ENCODE measurements at places on chromosomes 7 and 10.

- DNase-seq: no peak
Observed at GRCh38 chr7:117211614-117212013, 111.2 kb downstream of the WNT2 start.

DNA sequence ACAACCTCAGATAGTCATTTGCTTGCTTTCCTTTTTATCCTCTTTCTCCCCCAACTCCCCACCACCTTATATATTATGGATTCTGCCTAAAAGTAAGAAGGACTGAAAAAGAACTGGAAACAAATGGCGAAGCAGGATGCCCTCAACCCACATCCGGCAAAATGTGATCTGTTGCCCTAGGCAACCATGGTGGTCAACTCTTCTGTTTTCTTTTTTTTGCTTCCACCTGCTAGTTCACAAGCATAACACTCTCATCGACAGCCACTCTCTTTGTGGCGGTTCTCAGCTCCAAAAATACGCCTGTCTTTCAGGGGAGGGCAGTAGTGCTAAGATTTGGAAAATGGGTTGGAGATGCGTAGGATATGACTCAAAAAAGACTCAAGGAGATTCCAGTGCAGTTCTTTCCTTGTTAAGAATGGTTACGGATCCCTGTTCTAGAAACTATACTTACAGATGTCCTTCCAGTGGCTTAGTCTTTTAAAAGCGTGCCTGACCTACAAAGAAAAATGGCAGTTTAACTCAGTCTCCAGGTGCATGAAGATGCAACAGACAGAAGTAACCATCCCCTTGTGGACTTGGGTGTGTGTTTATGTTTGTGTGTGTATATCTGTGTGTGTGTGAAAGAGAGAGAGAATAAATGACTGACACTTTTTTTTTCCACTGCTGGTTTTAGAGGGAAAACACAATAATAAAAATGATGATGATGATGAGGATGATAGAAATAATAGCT, 10.7 kb downstream of the APBB1IP start:
- no peak for DNase-seq

DNA sequence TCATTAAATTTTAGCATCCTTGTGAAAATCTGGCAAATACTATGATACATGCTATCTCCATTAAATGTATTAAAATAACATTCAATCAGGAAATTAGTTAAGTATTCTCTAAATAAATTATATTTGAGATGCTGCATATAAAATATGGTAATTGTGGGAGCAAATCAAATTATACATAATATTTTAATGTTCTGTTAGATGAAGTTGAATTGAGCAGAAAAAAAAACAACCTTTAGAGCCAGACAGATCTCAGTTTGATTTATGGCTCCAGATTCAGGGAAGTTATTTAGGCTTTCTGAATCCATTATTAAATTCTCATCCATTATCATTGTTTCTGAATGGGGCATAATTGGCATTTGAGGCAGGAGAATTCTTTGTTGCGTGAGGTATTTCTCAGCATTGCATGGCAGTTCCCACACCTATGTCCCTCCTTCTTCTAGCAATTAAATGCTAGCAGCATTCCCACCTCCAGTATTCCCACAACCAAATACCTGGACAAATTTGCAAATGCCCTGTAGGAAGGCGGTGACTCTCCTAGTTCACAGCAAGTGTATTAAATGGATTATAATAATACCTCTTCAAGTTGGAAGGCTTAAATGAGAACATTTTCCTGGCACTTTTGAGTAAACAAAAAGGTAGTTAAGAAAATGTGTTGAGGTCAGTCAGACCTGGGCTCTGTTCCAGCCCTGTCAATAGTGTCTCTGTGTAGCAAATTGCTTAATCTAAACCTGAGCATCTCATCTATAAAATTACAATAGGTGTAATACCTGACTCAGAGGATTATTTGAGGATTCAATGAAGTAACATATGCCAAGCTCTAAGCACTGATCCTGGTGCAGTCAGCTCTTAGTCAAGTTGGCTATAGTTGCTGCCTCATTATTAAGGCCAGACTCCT, 108.9 kb downstream of the RNLS start:
- no peak for DNase-seq

- DNase-seq: peak; percentile 22
Observed at GRCh38 chr7:191981-192649, at the start of gene FAM20C. TSS of gene FAM20C (plus strand) at chr7:192571. CDS start at chr7:193200, 629 bp downstream.

DNA sequence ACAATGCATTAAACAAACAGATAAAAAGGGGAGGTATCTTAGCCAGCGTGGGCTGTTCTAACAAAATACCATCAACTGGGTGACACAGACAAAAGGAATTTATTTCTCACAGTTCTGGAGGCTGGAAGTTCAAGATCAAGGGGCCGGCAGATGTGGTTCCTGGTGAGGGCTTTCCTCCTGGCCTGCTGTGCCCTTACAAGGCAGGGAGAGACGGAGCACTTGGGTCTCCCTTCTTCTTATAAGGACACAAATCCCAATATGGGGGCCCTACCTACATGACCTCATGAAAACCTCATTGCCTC, 281.6 kb upstream of the KLF14 start:
- no peak for DNase-seq

- no peak for DNase-seq
Observed at GRCh38 chr7:6653071-6654003, 16.2 kb downstream of the ZNF316 start.

DNA sequence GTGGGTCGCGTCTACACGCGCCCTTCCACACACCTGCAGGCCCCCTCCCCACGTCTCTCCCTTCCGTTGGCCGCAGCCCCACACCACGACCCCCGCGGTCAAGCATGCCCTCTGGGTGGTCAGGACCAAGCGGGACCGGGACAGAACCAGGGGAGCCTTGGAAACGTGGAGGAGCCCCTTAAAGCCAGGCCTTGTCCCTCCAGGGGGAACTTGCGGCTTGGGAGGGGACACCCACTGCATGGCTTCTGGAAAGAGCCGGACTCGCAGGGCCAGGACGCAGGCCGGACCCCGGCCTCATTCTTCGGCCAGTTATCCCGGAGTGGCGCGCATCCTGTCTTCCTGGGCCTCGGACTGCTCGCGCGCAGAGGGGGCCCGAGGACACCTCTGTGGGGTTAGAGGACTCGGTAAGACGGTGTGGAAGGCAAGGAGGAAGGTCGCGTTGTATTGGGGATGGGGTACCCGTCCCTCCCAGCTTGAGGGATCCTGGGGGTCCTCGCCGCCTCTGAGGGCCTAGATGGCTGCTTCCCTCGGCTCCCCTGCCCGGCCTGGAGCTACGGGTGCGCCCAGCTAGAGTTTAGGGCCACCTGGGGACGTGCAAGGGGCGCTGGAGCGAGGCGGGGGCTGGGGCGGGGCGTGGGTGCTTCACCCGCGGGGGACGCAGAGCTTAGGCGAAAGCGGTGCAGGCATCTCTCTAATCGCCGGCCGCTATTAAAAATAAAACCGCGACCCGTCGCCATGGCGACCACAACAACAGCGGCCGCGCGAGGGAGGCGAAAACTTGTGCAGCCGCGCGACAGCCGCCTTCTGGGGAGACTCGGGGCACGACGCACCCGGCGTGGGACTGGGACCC, 1.8 kb upstream of the PDGFA start:
- DNase-seq: no peak

DNA sequence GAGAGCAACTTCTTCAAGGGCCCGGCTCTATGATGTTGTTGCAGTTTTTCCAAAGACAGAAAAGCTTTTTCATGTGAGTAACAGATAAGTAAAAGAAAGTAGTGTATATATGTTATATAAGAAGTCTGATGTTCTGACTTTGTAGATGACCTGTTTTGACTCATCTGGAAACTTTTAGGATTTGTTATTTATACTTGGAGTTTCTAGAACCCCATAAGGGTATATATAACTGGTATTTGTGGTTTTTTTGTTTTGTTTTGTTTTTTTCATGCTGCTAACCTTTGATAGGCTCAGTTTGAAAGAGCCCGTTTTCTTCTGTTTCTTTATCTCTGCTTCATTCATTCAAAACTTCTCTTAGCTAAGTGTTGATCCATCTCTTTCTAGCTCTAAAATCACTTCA, 7.3 kb downstream of the RPP30 start:
- DNase-seq: no peak

DNA sequence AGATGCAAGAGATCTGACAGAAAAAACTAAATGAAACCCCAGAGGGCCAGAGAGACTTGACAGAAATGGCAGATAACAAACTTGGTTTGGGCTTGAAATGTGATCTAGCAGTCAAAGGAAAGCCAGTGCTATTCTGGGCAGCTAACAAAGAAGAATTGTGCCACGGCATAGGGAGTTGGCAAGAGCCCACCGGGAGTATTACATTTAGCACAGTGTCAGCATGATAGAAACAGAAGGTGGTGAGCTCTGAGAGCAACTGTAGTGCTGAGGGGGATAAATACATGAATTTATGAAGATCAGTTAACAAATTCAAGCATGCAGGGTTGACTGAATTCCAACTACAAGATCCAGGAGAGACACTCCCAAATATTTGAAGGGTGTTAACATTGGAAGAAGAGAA, 91.1 kb downstream of the AHCYL2 start:
- no peak for DNase-seq

- DNase-seq: no peak
Observed at GRCh38 chr7:135682191-135682590, 19.9 kb downstream of the STMP1 start.

GRCh38 chr7:155809332-155809946, 2.8 kb downstream of the SHH start:
- DNase-seq: no peak

DNA sequence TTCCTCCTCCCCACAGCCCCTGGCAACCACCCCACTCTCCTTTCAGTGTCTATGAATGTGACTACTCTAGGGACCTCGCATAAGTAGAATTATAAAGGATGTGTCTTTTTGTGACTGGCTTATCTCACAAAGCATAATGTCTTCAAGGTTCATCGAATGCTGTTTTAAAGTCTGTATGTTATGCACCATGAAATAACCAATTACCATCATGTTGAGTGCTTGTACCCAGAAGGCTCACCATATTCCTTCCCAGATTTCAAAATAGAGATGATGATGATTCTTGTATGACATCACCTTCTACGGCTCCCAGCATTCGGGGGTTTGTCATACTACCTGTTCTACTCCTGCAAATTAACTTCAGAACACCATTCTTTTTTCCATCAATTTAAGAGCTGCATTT, 11.9 kb downstream of the PKD1L1 start:
- no peak for DNase-seq

- DNase-seq: no peak
Observed at GRCh38 chr7:3294432-3295100, 6.5 kb upstream of the SDK1 start.

GRCh38 chr7:28078036-28078901, 102.3 kb downstream of the JAZF1 start:
- DNase-seq: no peak

- no peak for DNase-seq
Observed at GRCh38 chr7:105656922-105657521, 75.7 kb upstream of the EFCAB10 start.

- DNase-seq: no peak
Observed at GRCh38 chr10:52020702-52021101, 293.4 kb upstream of the DKK1 start.

DNA sequence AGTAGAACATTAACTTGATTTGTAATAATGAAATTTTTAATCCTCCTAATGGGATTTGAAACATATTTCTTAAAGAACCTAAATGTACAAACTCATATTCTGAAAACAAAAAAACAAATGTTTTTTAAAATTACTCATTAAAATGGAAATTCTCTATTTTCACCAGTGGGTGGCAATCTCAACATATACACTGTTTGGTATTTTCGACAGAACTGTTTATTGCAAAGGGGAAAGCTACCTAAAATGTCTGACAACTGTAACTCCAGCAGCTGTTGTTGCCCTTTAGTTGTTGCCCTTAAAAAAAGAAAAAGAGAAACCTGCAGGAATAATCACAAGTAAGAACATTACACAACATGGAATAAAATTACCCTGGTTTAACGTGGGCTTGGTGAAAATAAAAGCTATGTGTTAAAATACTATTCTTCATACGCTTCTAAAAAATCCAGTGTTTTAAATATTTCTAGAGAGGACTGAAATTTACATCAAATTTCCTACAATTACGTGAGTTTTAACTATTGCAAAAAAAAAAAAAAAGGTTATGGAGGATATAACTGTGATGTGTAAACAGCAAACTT, 54.5 kb downstream of the COL1A2 start:
- DNase-seq: no peak

DNA sequence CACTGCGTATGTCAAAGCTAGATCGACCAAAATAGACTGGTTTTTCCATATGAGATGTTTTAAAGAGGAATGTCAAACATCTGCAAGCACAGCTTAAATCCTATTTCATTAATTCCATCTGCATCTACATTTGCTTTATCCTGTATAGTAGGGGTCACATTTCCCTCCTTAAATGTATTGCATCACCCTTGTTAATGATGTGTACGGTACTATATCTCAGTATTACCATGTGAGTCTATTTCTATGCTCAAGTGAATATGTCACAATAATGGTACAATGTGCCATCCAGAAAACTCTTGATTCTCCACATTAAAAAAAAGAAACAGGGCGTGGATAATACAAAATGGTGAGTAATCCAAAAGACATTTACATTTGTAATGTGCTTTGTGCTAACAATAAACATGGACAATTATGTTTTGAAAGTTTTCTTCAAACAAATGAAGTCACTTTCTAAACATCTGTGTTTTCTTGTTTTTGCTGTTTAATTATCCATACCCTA, 56.6 kb downstream of the TWIST1 start:
- no peak for DNase-seq

DNA sequence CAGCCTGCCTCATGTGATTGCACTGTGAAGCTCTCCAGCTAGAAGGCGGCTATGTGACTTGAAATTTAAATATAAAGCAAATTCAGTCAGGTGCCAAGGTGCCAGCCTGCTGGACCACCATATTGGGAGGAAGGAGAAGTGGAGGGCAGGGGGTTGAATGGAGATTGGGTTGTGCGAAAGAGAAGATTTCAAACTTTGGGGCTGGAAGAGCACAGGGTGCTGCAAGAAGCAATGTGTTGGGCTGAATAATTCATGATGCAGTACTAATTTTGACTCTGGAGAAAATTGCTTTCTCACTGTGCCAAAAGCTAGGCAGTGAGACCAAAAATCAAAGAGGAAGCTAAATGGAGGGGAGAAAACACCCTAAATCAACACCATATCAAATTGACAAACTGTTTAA, 335.3 kb downstream of the NRG3 start:
- no peak for DNase-seq

DNA sequence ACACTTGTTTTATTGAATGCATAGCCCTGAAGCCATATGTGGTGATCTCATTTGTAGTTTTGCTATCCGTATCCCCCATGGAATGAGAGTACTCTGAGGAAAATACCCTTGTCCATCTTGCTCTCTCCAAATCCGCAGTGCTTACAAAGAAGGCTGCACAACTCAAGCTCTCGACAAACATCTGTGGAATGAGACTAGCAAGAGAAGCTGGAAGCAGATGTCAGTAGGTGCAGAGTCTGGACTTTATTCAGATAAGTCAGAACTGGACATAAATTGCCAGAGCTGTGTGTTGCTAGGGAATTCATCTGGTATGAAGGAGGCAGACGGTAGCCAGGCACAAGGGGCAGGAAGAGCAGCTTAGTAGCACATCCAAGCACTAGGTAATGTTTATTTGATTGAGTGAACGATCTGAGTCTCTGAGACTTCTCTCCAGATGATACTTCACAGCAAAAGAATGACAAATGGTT, 1046.2 kb downstream of the XPNPEP1 start:
- DNase-seq: no peak

- no peak for DNase-seq
Observed at GRCh38 chr7:86773309-86773708, 129.6 kb downstream of the GRM3 start.
